ENCODE measurements at places on chromosomes 12 and 14.
A peak's percentile ranks its signal among the peaks of the same experiment; 100 is the strongest.

GRCh38 chr12:46109343-46110222 is 119.2 kb upstream of the SCAF11 start:
- DNase-seq, result peak; percentile 35

DNA sequence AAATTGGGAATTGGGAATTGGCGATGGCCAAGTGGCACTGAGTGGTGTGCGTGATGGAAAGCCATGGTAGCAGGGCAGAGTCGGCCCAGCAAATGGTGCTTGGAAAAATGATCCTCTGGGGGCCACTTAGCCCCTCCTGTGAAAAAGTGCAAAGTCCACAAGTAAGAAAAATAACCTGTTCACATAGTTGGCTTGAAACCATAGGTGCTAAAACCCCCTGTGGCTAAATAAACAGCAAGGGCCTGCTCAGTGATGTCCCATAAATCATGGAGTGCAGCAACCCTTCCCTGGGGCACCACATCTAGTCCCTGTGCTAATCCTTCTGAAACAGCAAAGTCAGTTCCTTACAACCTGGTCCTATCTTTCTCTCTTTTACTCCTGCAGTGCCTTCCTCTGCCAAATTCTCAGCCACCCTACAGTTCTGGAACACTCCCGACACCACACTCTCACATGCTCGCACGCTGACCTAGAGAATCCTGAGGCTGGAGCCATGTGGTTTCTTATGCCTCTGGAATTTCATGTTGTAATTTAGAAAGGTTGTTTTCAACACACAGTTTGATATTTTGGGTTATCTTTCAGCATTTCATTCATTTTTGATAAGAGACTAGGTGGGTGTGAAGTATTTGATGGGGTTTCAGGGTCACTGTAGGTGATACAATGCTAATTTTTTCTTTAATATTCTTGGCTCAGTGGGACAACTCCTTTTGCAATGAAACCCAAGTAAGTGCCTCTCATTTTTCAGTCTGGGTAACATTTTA is 123.6 kb downstream of the SMOC1 start:
- no peak for DNase-seq

DNA sequence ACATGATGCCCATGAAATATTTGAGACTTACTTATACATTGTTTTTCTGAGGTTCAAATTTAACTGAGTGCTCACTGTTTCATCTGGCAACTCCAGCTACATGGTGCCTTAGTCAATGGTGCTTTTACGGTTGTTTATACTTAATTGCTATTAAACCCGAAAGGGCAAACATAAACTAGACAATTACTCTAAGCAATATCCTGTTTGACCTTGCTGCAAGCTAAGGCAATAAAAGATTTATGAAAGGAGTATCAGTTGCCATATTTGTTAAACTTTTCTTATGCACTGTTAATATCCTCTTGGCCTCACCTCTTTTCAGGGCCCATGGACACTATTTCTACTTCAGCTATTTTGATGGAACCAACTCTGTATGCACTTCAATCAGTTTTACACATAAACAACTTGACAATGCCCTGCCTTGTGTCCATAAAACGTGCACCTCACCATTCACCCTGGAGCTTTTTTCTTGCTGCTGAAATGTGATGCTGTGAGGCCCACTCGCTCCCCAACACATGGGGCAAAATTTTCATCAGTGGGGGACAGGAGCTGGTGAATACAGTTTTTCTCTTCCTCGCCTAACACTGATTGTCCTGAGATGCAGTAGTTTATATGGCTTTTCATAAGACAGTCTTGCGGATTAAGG is 64.1 kb upstream of the HIF1A start:
- DNase-seq, result no peak

GRCh38 chr12:124454735-124455134 is 112.7 kb downstream of the NCOR2 start:
- DNase-seq, result no peak

GRCh38 chr12:128586451-128587029 is 237.2 kb downstream of the SLC15A4 start:
- DNase-seq, result no peak

All from NCI-H524 (cell line).